Activated CD4-positive, alpha-beta T cell treated with anti-CD3 and anti-CD28 coated beads for 36 hours (primary cell): ENCODE measurements at places on chromosomes 2 and 18. TPM values are rescaled to one million over a fixed set of nuclear protein-coding genes. Genes with fewer than 3 reads are reported as not detected.

DNA sequence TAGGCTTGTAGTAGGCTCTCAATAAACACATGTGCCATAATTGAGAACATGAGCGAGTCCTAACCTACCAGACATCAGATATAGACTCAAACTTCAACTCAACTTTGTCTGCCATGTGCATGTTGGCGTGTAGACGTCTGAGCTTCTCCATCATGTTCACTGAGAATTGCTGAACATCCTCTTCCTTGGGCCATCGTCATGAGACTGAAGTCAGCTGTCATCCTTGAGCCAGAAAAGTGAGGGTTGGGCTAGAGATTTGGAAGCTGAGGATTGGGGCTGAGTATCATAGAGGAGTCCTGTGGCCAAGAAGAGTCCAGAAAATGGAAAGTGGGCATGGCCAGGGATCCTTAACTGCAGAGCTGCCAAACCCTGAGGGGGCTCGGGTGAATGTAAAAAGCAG, 7.8 kb upstream of the EFR3B start:
- no peaks in the 10 kb centered on the region for H3K36me3 ChIP-seq
- H3K4me3 ChIP-seq = no peak overlapping the region
- no peak for DNase-seq

GRCh38 chr2:238160206-238161129, 1.7 kb downstream of the ERFE start:
- peak; percentile 46 for DNase-seq
- H3K4me3 ChIP-seq = no peak overlapping the region
- H3K27me3 ChIP-seq = peaks cover 23% of the 10 kb centered on the region
- H3K36me3 ChIP-seq = no peaks in the 10 kb centered on the region
- H3K27ac ChIP-seq = no peak overlapping the region

The SLC5A7 gene
- total RNA-seq = not detected

DNA sequence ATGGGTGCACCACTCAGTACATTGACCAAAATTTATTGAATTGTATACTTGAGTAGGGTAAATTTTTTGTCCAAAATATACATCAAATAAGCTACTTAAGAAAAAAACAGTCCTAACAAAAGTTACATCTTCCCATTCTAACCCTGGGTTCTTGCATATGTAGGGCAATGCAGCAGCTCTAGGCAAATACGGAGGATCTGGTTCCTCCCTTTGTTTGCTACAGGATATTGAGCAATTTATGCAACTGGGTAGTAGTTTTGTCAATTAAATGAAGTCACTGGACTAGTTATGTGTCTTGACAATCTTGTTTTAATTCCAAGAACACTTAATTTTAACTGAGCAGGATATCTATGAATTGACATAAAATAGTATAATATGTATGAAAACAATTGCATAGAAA, 1507.2 kb upstream of the PIK3C3 start:
- no peak for DNase-seq
- no peaks in the 10 kb centered on the region for H3K4me1 ChIP-seq
- no peak overlapping the region for H3K4me3 ChIP-seq
- H3K36me3 ChIP-seq = no peaks in the 10 kb centered on the region
- H3K27ac ChIP-seq = no peak overlapping the region

DNA sequence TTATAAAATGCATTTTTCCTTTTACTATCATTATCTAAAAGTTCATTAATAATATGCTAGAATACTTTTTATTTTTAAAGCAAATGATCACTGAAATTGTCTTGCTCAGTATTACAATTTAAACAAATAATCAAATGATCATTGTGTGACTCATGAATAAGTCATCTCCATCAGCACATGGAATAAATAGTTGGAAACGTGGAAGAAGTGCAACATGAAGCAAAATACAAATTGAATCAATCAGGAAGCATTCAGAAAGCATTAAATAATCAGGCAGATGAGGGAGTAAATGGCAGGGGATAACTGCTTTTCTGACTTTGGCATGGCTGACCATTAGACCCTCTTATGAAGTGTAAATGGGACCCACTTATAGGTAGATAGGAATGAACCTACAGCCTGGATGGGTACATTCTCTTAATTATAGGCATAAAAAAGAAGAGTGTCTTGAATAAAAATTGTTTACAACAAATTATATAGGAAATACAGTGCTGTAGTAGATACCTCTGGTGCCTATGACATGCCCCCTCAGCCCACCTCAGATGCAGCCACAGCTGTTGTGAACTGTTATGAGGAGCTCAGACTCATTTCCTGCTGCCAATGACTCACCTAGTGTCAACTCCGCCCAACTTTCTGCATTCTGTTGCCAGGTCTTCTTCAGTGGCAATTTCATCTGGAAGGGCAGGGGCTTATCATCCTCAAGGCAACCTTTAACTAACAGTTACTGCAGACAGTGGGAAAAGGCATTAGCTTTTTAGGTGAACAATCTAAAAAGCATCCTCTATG, 936.0 kb downstream of the TRIB2 start:
- no peaks in the 10 kb centered on the region for H3K36me3 ChIP-seq
- peak; percentile 18 for DNase-seq
- H3K4me1 ChIP-seq = no peaks in the 10 kb centered on the region
- no peaks in the 10 kb centered on the region for H3K27me3 ChIP-seq

DNA sequence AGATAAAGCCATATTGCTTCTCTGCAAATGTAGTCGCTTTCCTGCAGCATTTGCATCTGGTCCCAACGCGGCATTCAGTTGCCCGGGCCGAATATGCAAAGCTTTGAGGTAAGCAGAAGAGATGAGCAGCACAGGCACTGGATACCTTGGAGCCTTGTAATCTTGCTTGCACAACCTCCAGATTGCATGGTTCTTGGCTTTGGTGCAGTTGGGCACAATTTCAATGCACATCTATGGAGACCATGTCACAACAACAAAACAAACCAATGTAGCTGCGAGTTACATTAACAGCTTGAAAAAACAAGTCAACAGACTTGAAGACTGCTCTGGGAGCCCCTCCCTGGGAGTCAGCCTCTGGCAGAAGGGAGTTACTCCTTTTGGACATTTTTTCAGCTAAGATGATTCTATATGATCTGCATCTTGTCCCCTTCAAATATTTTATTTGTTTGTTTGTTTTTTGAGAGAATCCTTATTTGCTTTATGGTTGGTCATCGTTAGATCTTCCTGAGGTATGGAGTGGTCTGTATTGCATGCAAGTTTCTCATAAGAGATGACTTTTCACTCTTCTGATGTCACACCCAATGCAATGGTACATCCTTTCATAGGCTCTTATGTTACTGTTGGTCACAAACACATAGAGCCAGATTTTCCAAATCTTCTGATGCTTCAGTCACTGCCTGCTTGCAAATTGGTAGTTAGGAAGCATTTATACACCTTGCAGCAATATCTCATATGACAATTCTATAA, 113.5 kb downstream of the EFEMP1 start:
- DNase-seq = no peak

- DNase-seq = no peak
- peaks cover 3% of the 10 kb centered on the region for H3K36me3 ChIP-seq
- no peak overlapping the region for H3K27ac ChIP-seq
- no peak overlapping the region for H3K4me3 ChIP-seq
- H3K27me3 ChIP-seq = no peaks in the 10 kb centered on the region
Observed at GRCh38 chr2:61420991-61421544, 49.8 kb downstream of the USP34 start.

DNA sequence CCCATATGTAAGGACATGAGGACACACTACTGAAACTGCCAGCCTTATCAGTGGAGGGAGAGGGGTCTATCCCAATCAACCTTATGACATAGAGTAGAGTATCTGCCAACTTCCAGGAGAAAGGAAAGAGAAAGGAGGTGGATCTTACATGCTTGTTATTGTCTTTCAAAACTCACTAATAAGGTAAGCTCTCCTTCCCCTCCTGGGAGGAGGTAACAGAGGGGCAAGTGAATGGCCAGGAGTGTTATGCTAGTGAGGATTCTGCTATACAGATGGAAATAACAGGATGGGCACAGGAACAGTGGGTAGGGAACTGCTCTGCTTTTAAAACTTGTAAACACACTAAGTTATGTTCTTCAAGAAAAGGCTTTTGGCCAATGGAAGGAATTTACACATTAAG, 1020.1 kb downstream of the TDRD15 start:
- H3K4me1 ChIP-seq = no peaks in the 10 kb centered on the region
- no peak for DNase-seq
- H3K4me3 ChIP-seq = no peak overlapping the region
- H3K27me3 ChIP-seq = no peaks in the 10 kb centered on the region
- H3K36me3 ChIP-seq = no peaks in the 10 kb centered on the region
- H3K27ac ChIP-seq = no peak overlapping the region

GRCh38 chr2:33497221-33497650, 20.8 kb downstream of the RASGRP3 start:
- no peak for DNase-seq
- H3K27me3 ChIP-seq = peaks cover 3% of the 10 kb centered on the region
- peaks cover 39% of the 10 kb centered on the region for H3K4me1 ChIP-seq
- no peaks in the 10 kb centered on the region for H3K36me3 ChIP-seq
- H3K4me3 ChIP-seq = no peak overlapping the region

The TANC1 gene
- total RNA-seq = 1.1 TPM

The CEP68 gene
- total RNA-seq = 4.9 TPM

DNA sequence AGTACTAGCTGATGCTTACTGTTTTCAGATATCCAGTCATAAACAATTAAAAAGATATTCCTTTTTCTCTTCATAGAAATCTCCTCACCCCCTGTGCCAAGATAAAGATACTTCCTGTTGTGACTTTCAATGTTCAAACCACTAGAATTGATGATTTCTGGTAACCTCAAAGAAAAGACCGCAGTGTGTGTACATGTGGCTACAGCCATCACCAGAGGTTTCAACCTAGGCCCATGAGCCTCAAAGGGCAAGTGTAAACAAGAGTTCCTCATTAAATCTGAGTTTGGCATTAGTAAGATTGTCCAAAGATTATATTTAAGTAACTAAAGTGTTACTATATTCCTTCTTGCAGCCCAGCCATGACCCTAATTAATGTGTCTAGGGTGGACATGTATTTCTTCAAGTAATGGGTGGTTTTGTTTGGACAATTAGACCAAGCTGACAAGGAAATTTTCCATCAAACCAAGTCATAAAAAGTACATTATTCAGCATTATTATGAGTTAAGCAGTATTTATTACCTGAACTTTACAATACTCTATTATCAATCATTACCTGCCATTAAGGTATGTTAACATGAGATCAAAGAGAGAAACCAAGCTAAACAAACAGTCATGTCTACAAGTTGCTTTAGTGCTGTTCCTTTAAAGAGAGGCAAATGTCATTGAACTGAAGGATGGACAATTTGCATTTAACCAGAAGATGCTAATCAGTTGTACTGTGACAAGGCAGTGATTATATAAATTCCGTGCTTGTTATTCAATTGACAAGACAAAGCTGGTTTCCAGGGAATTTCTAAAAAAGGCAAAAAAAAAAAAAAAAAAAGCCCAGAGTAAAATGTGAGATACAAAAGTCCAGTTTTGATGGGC, 382.7 kb downstream of the LNPK start:
- H3K27me3 ChIP-seq = peaks cover 4% of the 10 kb centered on the region
- H3K27ac ChIP-seq = no peak overlapping the region
- no peaks in the 10 kb centered on the region for H3K36me3 ChIP-seq
- no peak overlapping the region for H3K4me3 ChIP-seq

The NOTO gene
- total RNA-seq = not detected

- H3K27ac ChIP-seq = no peak overlapping the region
- DNase-seq = no peak
- H3K4me3 ChIP-seq = no peak overlapping the region
- peaks cover 5% of the 10 kb centered on the region for H3K27me3 ChIP-seq
- no peaks in the 10 kb centered on the region for H3K4me1 ChIP-seq
Observed at GRCh38 chr2:192087398-192087958, 107.3 kb downstream of the TMEFF2 start.

The SLC35F5 gene
- 13.4 TPM for total RNA-seq

GRCh38 chr18:12014086-12014485, 32.8 kb downstream of the IMPA2 start:
- no peak overlapping the region for H3K4me3 ChIP-seq
- no peak for DNase-seq
- H3K27me3 ChIP-seq = no peaks in the 10 kb centered on the region
- H3K27ac ChIP-seq = no peak overlapping the region

DNA sequence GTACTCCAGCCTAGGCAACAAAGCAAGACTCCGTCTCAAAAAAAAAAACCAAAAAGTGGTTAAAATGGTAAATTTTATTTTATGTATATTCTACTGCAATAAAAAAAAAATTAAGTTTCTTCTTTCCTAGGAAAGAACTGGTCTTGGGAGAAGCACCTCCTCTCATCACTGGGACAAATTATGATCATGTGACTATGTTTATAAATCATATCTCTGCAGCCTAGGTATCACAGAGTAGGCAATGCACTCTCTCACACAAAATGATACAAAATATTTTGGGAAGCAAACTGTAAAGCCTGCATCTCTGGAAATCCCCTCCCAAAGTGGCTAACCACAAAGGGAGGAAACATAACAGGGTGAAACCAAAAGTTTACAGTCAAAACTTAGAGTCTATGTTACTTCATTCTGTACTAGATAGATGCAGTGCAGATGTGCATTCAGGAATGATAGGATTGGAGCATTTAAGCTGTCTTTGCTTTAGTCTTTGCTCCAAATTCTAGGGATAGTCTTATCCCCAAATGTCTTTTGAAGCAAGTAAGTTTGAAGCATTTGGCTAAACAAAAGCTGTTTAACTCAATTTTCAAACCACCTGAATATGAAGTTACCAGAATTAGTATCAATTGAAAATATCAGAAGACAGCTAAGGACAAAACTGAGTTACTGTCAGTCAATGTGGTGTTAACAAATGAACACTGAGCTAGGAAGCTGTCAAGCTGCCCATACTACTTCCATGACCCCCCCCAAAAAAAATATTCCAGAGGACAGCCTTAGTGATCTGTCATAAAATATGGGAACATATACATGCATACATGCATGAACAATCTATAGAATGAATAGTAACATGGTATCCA, 21.1 kb upstream of the MALT1 start:
- no peak overlapping the region for H3K4me3 ChIP-seq
- peaks cover 3% of the 10 kb centered on the region for H3K27me3 ChIP-seq
- H3K27ac ChIP-seq = no peak overlapping the region
- peaks cover 5% of the 10 kb centered on the region for H3K36me3 ChIP-seq
- DNase-seq = peak; percentile 64
- peaks cover 59% of the 10 kb centered on the region for H3K4me1 ChIP-seq

DNA sequence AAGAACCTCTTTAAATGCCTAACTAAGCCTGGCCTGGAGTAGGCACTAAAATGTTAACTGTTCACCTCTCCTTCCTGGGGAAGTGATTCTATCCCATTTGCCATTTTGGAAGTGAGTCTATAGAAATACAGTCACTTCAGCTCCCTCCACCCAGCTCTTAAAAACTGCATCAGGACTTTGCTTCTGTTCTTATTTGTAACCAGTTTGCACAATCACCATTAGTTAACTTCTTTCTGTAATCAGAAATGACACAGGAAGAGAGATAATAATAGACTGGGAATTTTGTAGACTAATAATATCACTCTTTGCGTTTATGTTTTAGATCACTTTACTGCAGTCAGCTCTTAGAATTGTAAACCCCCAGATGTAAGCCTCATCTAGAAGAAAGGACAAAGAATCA, 16.0 kb upstream of the MARCO start:
- no peak overlapping the region for H3K4me3 ChIP-seq
- no peak overlapping the region for H3K27ac ChIP-seq
- no peak for DNase-seq
- no peaks in the 10 kb centered on the region for H3K4me1 ChIP-seq
- H3K36me3 ChIP-seq = no peaks in the 10 kb centered on the region

- peaks cover 6% of the 10 kb centered on the region for H3K36me3 ChIP-seq
- DNase-seq = no peak
- peaks cover 35% of the 10 kb centered on the region for H3K4me1 ChIP-seq
Observed at GRCh38 chr18:46040033-46040746, 31.9 kb downstream of the PSTPIP2 start.

The CNGA3 gene
- not detected for total RNA-seq
